ENCODE measurements at places on chromosomes 6 and 20.

- no peak for DNase-seq
Observed at GRCh38 chr20:52399352-52399751, 207.8 kb upstream of the ZFP64 start.

- no peak for DNase-seq
Observed at GRCh38 chr6:52364480-52365166, 2.7 kb downstream of the PAQR8 start.

DNA sequence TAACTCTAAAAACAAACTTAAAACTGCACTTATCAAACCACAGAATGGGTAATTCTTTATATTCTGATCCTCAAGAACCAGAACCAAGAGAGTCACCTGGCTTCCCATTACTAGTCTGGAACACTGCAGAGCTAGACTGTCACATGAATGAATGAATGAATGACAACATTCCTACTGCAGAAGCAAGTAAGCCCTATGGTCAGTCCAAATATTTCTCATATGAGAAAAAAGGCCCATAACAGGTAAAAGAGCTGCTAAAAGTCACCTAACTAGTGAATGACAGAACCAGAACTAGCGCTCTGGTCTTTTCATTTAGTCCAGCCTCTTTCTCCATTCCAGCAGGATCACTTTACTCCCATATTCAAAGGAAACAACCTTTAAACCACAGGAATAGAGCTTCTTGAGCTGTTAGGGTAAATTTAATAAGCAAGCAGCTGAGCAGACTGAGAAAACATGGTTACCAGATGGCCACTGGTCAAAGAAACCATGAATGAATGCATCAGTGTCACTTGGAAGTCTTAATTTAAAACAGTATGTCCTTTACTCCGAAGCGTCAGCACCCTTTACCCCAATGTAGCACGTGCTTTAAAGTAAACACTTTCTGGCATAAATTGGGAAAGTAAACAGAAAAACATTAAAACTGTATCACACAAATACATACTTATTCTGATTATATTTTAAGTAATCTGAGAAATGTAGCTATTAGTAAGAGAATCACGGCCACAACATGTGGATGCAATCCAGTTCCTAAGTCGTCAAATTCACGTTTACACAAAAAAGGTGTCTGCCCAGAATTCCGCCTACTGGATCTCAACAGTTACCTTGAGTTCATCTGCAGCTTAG is 1.4 kb downstream of the PREP start:
- no peak for DNase-seq

DNA sequence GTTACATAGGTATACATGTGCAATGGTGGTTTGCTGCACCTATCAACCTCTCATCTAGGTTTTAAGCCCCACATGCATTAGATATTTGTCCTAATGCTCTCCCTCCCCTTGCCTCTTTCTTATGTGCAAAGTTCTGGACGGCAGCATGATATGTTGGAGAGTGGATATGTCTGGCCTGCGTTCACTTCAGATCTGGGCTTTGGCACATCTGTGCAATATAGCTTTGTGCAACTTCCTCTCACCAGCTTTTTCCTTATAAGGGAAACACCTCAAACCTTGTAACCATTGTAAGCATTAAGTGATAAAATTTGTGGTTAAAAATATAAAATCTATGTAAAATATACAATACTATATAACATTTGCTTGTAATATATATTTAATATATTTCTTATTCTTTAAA is 288.0 kb downstream of the PHACTR1 start:
- DNase-seq, result no peak

DNA sequence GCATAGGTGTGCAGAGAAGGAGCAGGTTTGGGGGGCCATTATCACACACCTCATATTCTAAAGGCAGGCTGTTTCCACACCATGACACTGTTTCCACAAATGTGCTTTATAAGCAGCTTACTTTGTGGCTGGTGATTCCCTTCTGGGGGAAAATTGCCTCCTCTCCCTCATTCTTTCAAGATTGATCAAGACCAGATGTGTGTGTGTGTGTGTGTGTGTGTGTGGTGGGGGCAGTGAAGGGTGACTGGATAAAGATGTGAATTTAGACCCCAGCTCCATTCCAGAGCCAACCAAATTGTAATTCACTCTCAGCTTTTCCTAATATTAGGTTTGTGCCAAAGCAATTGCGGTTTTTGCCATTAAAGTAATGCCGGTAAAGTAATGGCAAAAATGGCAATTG is 45.6 kb downstream of the EDN3 start:
- no peak for DNase-seq

DNA sequence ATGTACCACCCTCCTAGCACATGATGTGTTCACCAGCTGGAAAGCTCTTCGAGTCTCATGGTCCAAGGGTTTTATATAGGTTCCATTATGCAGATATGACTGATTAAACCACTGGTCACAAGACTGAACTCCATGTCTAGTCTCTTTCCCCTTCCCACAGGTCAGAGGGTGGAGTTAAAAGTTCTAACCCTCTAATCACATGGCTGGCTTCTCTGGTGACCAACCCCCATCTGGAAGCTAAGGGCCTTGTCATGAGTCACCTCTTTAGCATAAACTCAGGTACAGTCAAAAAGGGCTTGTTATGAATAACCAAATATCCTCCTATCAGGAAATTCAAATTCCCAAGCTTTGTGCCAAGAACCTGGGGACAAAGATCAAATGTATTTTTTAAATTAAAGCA is 52.0 kb upstream of the KLHL31 start:
- no peak for DNase-seq

- DNase-seq, result no peak
Observed at GRCh38 chr6:143967706-143968376, 40.2 kb downstream of the PLAGL1 start.

GRCh38 chr6:98787435-98787834 is 46.9 kb upstream of the POU3F2 start:
- DNase-seq, result no peak

- no peak for DNase-seq
Observed at GRCh38 chr6:135438907-135439535, 58.5 kb downstream of the AHI1 start.

GRCh38 chr6:378958-379409 is 12.6 kb upstream of the IRF4 start:
- no peak for DNase-seq

DNA sequence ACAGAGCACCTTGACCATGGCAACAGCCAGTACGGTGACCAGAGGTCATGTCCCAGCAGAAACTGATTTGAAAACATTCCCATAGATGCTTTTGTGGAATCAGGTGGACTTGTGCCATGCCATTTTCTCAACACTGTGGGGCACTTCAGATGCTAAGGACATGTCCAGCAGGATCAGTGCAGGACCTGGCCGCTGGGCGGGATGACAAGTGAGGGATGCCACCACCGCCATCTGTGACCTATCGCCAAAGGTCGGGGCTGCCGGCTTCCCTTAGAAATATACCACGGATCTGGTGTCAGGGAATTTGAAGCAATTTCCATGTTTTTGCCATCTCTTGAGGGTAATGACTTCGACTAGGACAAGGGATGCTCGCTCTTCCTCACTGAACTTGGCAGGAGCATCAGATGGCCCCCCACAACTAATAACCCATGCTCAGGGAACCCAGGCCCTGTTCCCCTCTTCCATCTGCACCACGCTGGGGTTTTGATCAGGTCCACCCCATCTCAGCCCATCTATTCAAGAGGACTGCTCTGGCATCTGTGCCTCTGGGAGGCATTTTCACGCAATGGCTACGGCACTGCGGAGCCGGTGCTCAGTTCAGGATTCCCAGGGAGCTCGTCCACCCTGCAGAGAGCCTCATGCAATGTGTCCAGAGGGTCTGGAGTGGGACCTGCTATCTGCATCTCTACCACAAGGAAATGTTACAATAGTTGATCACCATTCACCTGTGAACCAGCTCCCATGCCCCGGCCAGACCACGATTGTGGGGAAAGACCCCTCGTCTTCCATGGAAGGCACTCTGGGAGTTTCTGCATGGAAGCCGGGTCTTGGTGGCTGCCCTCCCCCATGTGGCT is 302.6 kb downstream of the TAF4 start:
- DNase-seq, result no peak

- DNase-seq, result no peak
Observed at GRCh38 chr6:57262488-57262887, 40.4 kb upstream of the RAB23 start.

GRCh38 chr20:57649617-57650015 is 29.4 kb upstream of the ZBP1 start:
- DNase-seq, result no peak

DNA sequence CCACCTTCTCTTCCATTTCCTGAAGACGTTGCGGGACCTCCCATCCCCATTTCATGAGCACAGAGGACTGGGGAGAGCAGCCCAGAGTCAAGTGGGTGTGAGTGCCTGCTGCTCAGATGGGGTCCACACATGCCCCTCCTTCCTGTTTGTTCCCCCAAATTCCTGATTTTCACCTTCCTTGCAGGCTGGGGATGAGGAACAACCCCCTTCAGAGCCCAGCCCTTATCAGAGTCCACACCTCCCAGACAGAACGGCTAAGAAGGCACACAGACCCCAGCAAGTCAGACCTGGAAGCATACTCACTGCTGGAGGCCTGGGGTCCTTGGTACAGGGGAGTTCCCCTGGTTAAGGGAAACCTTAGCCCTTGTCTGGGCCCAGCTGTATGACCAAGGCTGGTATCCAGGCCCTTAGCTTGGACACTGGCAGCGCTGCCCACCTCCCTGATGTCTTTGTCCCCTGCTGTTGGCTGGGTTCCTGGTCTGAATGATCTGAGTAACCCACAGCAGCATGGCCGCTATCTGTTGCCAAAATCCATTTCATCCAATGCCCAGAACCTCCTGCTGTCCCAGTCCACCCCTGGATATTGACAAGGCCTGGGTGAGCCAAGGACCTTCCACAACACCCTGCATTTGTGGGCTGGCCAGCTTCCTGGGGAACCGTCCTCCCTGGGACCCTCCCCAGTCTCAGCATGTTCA is 230.9 kb downstream of the SYNDIG1 start:
- no peak for DNase-seq

DNA sequence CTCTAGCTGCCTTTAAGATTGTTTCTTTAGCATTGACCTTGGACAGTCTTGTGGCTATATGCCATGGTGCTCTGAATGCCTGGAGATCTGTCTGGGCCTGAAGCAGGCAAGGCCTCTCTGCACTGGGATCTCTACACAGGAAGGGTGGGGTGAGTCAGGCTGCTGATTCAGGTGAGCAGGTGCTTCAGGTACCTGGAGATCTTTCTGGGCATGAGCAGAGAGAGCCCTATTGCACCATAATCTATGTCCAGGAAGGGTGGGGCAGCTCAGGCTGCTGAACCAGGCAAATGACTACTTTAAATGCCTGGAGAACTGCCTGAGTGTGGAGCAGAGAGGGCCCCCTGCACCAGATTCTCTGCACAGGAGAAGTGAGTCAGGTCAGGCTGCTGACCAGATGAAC is 94.5 kb downstream of the TPBG start:
- DNase-seq, result no peak

DNA sequence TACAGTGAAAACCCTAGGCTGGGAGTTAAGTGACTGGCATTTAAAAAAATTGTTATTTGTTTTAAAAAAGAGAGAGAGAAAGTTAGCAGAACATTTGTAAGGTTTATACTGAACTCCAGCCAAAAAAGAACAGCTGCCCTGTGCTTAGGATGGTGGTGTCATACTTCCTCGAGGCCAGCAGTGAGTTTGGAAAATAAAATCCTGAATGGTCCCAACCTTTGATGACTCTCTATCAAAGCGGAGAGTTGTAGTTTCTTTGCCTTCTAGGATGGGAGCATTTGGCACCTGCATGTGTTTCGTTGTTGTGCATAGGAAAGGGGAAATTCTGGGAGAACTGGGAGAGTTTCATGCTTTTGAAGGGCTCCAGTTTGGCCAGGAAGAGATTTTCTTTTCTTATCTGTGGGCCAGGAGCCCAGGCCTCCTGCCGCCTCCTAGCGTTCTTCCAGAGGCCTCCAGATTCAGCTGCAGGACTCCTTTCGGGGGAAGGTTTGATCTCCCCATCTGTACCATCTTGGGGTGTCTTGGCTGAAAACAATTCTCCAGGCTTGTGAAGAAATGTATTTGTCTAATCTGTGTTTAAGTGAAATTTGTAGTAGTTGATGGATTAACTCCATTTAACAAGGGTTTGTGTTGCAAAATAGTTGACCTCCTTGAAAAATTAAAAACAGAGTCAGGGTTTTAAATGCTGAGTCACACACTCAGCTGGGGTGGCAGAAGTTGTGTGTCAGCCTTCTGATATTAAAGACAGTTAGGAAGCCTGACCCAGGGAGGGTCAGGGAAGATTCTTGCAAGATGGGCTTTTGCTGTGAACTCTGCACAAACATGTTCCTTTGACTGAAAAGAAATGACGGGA is 63.4 kb downstream of the TXNDC5 start:
- DNase-seq, result no peak

- no peak for DNase-seq
Observed at GRCh38 chr6:125251516-125252220, 50.1 kb downstream of the HDDC2 start.

- no peak for DNase-seq
Observed at GRCh38 chr6:45743028-45743615, 272.5 kb downstream of the CLIC5 start.

DNA sequence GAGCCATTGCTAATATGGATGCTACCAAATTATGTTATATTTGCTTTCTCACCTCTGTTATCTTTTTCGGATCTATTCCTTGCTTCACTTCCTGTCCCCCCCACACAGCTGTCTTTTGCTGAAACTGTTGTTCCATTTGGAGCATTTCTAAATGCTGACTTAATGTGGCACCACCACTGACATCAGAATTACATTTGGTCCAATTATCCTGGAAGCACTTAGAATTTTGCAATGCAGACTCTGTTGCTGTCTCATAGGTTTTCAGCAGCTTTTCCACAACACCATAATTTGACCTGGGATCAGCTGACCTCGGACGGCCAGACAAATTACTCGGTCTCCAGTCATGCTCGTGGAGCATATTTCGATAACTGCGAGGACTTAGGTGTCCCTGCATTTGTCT is 12.8 kb downstream of the KIAA0408 start:
- DNase-seq, result no peak

DNA sequence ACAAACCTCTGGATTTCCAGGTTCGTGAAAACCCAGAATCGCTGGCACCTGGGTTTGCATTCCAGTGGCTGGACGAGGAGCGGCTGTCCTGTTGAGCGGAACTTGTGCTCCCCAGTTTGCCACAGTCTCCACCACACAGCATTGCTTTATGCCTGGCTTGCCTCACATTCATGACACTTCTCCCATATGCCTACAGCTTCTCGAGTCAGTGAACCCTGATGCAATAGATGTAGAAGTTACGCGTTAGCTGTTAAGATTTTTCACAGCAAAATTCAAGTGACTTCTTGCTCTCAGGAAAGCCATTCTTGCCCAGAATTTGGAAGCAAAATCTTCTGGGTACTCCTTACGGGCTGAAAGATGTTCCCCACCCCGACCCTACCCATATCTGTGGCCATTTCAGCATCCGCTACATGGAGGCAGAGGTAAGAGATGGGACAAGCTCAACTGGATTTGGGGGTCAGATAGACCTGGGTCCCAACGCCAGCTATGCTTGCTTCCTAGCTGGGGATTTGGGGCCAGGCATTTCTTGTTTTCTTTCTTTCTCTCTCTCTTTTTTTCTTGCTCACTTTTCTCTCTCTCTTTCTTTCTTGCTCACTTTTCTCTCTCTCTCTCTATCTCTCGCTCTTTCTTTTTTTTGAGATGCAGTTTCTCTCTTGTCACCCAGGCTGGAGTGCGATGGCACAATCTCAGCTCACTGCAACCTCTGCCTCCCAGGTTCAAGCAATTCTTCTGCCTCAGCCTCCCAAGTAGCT is 12.4 kb upstream of the GDAP1L1 start:
- no peak for DNase-seq

GRCh38 chr20:33130568-33131061 is 37.3 kb upstream of the BPIFA2 start:
- DNase-seq, result no peak
